EH (cell line): ENCODE measurements at places on chromosomes 1 and 21.

- DNase-seq, result peak; percentile 23
Observed at GRCh38 chr1:86503406-86504136, 34.8 kb downstream of the CLCA1 start.

- peak; percentile 53 for DNase-seq
Observed at GRCh38 chr1:170836141-170836540, 99.2 kb upstream of the MROH9 start.

- no peak for DNase-seq
Observed at GRCh38 chr1:15946571-15947381, 29.1 kb downstream of the ZBTB17 start.

DNA sequence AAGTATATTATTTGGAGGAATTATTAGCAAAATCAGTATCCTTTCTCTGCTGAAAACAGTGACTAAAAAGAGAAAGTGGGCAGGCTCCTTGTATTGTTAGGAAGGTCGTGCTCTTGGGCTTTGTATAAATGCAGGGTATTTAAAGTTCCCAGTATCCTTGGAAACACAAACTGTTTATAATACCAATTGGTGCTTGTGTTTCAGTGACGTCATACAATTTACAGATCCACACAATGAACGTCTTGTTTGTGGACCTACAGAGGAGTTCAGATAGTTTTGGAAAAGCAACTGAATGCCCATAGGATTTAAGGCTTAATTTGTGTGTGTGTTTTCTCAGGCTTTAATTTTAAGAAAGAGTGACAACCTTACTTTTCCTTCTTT lies 168.2 kb downstream of the RASAL2 start:
- DNase-seq, result peak; percentile 63

GRCh38 chr1:70656361-70656760 lies 245.3 kb downstream of the CTH start:
- DNase-seq, result no peak

DNA sequence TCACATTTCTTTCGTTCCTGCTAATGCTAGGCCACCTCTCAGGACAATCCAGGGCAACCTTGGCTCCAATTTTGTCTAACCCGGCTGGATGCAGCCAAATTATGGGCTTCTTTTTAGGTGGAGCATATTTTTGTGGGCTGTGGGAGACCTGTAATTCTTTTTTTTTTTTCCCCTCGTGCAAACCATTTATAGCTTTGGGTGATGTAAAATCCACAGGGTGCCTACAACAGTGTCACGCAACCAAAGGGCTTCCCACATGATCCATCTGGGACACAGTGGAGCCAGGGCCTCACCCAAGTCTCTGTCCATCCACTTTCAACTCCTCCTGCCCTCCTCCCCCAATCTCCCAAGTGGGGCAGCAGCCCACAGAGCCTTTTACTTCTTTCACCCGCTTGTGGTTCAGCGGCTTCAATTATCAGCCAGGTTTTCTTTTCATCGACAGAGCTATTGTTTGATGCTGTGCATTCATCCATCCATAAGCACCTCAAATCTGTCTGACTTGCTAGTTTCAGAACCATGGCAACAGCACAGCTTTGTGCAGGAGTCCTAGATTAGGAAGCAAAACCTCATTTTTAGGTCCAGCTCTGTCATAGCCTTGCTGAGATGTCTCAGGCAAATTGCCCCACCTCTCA lies 10.0 kb upstream of the OVAAL start:
- DNase-seq, result no peak

- peak; percentile 87 for DNase-seq
Observed at GRCh38 chr1:18949686-18950400, 6.6 kb downstream of the IFFO2 start.

- peak; percentile 78 for DNase-seq
Observed at GRCh38 chr1:8017495-8018197, 8.5 kb downstream of the ERRFI1 start.

DNA sequence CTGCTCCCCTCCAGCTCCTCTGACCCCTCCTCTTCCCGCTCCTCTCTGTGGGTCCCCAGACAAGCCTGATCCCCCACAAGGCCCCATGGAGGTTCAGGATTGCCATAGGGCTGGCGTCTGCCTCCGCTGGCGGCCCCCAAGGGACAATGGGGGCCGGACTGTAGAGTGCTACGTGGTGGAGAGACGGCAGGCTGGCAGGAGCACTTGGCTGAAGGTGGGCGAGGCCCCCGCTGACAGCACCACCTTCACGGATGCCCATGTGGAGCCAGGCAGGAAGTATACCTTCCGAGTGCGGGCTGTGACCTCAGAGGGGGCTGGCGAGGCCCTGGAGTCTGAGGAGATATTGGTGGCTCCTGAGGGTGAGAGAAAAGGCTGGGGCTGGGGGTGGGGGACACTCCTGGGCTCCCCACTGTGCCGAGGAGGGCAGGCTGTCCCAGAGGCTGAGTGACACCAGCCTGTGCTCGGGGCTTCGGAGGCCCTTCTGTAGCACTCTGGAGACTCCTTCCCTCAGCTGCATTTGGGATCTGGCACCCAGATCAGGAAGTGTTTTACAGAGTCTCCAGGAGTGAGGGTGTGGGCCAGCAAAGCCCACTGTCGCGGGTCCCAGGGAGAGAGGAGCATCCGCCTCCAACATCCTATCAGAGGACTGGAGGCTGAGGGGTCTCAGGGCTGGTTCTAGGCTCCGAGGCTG lies 25.9 kb downstream of the IGFN1 start:
- DNase-seq, result no peak

GRCh38 chr1:3543076-3544039 lies 68.0 kb downstream of the MEGF6 start:
- DNase-seq, result peak; percentile 99

DNA sequence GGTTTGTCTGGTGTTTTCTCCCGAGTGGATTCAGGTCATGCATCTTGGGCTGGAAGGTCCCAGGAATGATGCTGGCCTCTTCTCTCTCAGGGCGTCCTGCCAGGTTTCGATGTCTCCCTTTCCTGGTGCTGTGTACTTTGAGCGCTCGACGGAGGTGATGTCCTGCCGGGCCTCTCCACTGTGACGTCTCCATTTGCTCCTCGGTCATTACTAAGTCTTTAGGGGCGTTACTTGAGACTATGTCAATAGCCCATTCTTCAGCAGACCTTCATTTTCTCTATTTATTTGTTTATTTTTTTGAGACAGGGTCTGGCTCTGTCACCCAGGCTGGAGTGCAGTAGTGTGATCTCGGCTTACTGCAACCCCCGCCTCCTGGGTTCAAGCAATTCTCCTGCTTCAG lies 37.2 kb upstream of the TNFRSF1B start:
- no peak for DNase-seq

GRCh38 chr1:25628741-25629421 lies 12.3 kb downstream of the MAN1C1 start:
- no peak for DNase-seq

- no peak for DNase-seq
Observed at GRCh38 chr1:227548119-227548397, 15.3 kb upstream of the ZNF678 start.

DNA sequence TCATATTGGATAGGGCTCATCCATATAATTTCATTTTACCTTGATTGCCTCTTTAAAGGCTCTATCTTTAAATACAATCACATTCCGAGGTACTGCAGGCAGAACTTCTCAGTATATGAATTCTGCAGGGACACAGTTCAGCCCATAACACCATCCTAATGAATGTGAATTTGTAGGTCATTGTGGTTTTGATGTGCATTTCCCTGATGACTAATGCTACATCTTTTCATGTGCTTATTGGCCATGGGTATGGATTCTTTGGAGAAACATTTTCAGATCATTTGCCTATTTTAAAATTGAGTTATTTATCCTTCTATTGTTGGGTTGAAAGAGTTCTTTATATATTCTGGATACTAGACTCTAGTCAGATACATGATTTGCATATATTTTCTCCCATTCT lies 9.6 kb upstream of the RPS6KC1 start:
- DNase-seq, result peak; percentile 68

- peak; percentile 30 for DNase-seq
Observed at GRCh38 chr1:2277741-2278488, 49.8 kb downstream of the SKI start.

GRCh38 chr1:10968411-10968826 lies 44.0 kb upstream of the TARDBP start:
- DNase-seq, result no peak

GRCh38 chr1:192998536-192998935 lies 60.6 kb downstream of the UCHL5 start:
- no peak for DNase-seq

DNA sequence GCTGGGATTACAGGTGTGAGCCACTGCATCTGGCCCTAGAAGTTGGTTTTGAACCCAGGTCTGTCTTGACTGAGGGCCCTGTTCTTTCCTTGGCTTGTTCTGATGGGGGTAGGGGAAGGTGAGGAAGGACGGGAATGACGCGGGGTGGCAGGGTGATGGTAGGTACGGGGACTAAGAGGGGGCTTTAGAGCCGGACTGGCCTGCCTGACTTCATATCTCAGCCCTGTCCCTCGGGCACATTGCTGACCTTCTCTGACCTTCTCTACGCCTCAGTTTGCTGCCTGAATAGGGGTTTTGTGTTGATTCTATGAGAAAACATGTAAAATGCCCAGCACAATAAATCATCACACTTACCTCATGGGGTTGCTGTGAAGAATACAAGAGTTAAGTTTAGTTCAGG lies 6.7 kb downstream of the RNF186 start:
- DNase-seq, result no peak

GRCh38 chr21:31894457-31894856 lies 21.6 kb downstream of the HUNK start:
- no peak for DNase-seq

DNA sequence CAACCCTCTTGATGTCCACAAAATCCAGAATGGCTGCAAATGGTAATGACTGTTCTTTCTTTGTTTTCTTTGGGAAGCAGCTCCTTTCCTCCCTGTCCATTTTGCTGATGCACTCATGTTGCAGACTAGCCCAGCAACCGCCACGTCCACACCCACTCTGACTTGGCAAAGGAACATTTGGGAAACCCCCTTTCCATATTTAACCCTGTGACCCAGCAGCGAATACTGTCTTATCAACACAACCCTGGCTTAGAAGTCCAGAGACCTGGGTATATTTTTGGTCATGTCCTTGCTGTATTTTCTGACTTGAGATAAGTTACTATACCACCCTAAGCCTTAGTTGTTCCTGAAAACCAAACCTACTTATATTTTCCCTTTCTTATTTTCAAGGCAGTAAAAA lies 18.1 kb upstream of the SHE start:
- DNase-seq, result no peak

DNA sequence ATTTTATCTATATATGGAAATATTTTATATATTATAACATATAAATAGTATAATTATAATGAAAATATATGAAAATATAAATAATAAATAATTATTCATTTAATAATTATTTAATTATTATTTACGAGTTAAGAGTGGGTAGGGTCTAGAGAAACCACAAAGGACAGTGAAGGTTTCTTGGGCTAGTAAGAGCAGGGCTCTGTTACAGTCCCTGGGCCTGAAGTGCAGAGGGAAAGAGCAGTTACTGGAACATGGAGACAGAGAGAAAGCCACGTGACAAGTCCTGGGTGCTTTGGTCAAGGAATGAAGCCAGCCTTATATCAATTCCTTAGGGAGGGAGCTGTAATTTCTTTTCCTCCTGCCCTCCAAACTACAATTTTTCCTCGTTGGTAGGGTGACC lies 117.2 kb upstream of the OLIG2 start:
- DNase-seq, result no peak

DNA sequence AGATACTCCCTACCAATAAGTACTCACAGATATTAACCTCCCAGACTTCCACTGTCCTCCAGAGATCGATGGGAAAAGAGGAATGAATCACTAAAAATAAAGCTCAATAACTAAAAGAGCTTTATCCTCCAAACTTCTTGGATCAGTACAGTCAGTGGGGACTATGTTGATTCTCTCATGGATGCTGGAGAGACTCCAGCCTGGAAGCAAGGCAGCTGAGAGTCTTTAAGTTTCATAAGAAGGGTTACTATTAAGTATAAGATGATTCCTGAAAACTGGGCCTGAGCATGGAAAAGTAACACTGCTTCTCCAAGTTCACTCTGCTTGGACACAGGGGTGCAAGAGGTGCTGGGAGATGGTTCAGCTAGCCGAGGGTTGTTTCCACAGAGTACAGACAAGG lies 6.2 kb upstream of the DDR2 start:
- no peak for DNase-seq

DNA sequence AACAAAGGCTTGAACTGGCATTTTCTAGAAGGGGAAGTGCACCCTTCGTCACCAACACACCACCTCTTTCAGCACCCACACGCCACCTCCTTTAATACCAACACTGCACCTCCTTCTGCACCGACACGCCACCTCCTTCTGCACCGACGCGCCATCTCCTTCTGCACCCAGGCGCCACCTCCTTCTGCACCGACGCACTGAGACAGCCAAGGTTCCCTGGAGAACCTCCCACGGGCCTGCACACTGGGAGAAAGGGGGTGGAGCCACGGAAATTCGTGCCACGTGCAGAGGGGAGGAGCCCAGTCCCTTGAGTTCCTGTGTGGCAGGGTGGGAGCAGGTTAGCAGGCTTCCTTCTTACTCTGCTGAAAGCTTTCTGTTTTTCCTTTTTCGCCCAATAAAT lies 327.9 kb upstream of the C1orf174 start:
- DNase-seq, result no peak

GRCh38 chr1:29237129-29237821 lies 953 bp downstream of the PTPRU start:
- DNase-seq, result peak; percentile 68

GRCh38 chr1:227378181-227378580 lies 59.9 kb upstream of the CDC42BPA start:
- DNase-seq, result no peak

- DNase-seq, result peak; percentile 71
Observed at GRCh38 chr1:93552741-93553455, 105.0 kb downstream of the FNBP1L start.

- DNase-seq, result no peak
Observed at GRCh38 chr1:167412072-167412471, 106.3 kb downstream of the CD247 start.

- DNase-seq, result no peak
Observed at GRCh38 chr1:168598892-168599291, 22.5 kb downstream of the XCL1 start.

DNA sequence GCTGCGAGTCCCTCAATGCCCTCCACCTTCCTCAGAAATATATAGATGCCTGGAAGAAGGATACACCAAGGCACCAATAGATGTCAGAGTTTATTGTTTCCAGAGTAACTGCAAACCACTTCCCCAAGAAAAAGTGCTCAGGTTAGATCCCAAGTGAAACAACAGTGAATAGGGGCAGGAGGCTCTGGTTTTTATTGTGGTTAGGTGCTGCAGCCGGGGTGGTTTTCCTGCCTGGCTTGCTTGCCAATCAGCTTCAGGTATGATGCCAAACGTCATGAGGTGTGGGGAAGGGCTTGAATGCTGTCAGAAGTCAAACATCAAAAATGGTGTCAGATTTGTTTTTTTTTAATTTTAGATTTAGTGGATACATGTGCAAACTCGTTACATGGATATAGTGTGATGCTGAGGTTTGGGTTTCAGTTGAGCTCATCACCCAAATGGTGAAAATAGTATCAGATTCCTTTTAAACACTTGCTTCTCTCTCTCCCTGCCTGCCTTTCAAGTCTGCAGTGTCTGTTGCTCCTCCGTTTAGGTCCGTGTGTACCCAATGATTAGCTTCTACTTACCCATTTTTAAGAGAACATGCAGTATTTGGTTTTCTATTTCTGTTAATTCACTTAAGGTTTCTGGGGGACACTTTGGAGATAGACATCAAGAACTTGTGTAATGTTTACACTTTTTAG lies 1317.0 kb downstream of the MRPL39 start:
- DNase-seq, result no peak

GRCh38 chr21:34992736-34993398 lies 56.2 kb downstream of the RUNX1 start:
- DNase-seq, result no peak
